GM12892 (cell line): ENCODE measurements at places on chromosomes 11 and 22.

DNA sequence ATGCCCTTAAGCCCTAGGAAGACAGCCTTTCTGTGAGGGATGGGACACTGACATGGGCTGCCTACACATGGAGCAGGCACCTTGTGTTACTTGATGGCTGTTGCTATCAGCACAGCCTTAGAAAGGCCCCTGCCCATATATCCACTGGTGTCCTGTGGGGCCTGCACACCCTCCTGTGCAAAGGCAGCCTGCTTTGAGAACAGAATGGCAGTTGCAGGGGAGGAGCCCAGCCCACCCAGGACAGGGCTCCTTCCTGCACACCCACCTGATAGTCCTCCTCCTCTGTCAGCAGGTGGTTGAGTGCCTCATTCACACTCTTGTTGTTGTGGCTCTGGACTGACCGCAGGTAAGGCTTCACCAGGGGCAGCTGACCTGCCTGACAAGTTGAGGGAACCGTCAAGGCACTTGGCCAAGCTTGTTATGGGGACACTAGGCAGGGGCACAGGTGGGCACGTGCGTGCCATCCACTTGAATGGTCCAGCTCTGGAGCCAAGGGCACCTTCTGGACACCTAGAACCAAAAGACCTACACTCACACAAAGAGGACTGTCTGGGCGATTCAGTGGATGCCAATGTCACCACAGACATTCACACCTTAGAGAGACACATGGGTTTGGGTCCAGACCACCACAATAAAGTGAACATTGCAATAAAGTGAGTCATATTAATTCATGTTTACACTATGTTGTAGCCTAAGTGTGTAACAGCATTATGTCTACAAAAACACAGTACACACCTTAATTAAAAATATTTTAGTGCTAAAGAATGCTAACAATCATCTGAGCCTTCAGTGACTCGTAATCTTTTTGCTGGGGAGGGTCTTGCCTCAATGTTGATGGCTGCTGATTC is 9.4 kb upstream of the SLC25A1 start:
- DNase-seq, result no peak

DNA sequence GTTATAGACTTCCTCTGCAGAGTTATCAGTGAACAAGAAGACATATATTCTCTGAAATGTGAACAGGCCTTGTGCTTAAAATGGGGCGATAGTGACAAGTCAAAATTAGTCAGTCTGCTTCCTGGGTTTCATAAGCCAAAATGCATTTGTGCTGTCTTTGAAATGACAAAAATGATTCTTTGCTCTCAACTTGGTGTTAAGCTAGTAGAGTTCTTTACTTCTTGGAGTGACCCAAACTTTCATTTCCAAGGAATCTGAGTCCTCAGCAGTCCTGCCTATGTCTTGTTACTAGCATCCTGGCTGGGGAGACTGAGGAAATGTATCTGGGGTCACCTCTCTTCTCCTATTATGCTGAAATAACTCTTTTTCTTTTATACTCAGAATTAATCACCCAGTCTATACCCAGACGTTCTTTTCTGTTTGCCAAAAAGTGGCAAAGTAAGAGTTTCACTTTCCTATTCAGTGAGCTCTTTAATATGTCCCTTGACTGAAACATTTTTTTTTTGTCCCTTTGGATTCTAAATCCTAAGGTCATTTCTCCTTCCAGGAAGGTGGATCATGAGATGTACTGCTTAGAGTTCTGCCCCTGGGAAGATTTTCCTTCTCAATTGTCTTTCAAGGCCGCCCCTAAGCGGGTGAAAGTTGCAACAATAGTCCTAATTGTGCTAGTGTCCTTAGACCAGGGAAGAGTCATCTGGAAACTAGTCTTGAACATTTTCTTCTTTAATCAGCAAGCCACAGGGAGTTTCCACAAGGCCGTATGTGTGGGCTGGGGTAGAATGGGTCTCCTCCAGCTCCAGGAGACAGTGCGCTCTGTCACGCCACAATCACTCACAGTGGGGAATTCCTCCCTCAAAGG is 53.0 kb upstream of the RDX start:
- DNase-seq, result no peak

GRCh38 chr22:43206509-43207161 is 19.7 kb upstream of the TTLL12 start:
- no peak for DNase-seq

GRCh38 chr11:94032725-94033124 is 11.6 kb downstream of the HEPHL1 start:
- no peak for DNase-seq

- DNase-seq, result no peak
These were observed 27.2 kb upstream of the SYT13 start for GRCh38 chr11:45313171-45313865.

DNA sequence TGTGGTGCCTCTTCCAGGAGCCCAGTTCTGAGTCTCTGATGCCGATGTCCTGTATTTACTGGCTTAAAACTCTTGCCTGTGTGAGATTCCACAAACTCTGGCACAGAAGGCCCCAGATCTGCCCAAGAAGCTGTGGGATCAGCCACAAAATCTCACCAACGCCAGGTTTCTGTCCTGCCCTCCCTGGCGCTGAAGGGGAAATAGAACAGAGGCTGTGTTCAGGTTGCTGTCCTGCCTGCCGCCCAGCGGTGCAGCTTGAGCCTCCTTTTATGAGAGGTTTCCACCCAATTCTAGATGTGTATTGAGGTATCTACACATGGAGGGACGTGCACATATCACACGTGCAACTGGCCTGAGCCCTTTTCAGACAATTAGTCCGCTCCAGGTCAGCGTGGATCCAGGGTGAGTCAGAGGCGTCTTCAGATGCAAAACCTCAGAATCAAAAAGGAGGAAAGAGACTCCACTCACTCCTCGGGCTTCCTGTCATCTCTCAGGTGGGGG is 2.2 kb downstream of the TMEM80 start:
- no peak for DNase-seq

GRCh38 chr11:102685338-102685737 is 20.2 kb downstream of the MMP27 start:
- DNase-seq, result no peak

GRCh38 chr11:114346709-114347141 is 50.5 kb downstream of the NNMT start:
- no peak for DNase-seq

DNA sequence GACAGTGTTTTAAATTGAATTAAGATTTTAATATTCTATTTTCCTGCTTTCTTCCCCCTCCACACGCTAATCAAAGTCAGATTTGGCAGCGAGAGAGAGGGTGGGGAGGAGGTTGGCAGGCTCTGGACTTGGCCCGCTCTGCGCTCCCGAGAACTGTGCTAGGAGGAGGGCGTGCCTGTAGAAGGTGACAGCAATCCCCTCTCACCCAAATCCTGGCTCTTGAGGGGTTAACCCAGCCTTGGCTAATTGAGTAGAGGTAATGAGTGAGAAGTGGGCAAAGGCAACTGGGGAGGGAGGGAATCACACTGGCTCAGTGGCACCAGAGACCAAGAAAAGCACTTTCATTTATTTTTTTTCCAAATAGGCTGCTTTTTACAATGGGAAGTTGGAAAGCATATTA is 42.2 kb downstream of the BUD13 start:
- DNase-seq, result no peak

- no peak for DNase-seq
These were observed 638 bp downstream of the PARVA start for GRCh38 chr11:12377824-12378593.

- DNase-seq, result no peak
These were observed 218.8 kb downstream of the PGR start for GRCh38 chr11:100910808-100911207.

GRCh38 chr11:72378704-72379383 is 55.5 kb downstream of the CLPB start:
- no peak for DNase-seq

DNA sequence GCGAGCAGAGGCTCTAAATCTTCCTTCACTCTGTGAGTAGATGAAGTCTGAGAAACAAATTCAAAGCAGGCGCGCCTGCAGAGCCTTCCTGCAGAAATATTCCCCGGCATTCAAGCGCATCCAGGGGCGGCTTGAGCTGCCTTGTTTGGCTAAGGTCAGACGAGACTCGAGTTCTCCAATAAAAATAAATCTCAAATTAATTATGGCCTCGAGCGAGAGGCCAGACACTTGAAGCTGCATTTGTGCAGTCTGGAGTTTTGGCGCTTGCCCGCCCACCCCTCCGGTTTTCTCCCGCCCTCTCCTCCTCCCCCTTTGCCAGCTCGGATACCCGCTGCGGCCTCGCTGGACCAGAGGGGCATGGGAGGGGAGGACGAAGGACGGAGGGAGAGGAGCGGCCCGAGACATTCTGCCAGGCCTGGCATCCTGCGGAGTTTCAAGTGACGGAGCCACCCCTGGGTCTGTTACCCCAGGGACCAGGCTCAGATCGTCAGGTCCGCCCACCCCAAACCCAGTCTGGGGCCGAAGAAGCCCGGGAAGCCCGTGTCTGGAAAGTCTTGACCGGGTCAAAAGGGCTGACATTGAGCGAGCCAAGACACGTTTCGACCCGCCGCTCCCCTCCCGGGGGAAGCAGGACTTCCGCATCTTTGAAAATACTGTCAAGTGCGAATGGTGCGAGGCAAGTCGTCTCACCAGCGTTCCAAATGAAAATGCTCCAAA is 3.8 kb upstream of the FLI1 start:
- no peak for DNase-seq

DNA sequence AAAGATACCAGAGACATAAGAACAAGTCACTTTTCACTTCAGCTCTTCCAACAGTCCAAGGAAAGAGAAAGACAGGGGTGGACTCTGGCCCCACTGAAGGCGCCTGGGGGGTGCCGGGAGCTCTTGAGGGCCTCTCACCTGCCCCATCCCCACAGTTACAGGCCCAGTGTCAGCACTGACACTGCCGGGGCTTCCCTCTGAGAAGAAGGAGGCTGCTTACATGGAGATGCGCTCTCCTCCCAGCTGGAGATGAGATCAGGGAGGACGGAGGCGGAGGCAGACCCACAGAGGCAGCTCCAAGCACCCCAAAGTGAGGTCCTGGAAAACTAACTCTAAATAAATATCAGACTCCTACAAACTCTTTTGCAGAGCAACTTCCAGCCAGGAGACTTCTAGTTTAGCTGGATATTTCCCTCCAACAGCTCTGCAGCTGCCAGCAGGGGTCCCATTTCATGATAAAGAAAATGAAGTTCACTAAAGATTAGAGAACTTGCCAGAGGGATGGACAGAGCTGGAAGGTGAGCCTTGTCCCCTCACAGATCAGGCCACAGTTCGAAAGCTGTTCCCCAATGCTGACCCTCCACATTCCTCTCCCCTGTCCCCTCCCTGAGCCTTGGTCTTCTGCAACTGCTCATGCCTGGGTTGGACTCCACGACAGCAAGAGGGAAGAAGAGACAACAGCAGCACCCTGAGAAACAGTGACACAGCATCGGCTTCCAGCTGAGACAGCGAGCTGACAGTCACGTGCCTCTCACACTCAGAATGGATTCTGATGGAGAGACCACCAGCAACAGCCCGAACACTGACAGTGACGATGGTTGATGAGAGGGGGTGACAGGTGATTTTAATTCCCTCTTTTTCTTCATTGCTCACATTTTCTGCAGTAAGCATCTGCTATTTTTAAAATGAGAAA is 5.8 kb downstream of the CARS1 start:
- no peak for DNase-seq

DNA sequence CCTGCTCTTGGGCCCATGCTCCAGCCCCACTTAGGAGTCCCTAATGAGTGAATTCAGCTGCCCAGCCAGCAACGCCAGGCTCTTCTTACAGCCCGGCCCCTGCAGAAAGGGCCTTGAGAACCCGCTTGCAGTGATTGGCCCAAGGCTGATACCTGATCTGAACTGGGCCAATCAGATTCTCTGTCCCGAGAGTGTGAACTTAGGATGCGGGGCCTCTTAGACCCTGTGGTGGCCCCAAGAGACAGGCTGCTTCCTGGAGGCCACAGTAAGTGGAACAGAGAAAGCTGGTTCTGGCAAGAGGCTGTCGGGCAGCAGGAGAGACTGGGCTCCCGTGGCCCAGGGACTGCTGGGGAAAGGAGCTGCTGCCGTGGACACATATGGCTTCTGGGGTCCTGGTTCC is 11.5 kb downstream of the VSTM5 start:
- no peak for DNase-seq

DNA sequence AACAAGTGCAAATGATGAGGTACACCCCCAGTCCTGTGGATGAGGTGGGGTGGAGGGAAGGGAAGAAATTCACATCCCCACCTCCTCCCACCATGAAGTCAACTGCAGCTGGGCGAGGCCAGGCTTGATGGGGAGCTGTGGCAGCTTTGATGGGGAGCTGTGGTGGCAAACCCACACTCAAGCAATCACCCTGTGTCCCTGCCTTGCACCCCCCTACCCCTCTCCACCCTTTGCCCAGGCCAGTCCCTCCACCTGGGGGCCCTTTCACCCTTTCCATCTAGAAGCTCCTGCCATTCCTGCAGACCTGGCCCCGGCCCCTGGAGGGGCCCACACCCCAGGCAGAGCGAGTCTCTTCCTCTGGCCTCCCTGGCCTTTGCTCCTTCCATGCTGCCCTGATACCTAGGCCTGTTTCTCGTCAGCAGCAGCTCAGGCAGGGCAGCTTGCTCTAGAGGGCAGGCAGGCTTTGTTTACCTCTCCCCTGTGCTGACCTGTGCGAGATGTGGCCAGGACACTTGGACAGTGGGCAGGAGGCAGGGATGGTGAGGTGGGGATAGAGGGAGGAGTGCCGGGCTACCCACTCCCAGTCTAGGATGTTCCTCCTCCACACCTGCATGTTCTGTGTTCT is 4.5 kb upstream of the FGF3 start:
- no peak for DNase-seq

DNA sequence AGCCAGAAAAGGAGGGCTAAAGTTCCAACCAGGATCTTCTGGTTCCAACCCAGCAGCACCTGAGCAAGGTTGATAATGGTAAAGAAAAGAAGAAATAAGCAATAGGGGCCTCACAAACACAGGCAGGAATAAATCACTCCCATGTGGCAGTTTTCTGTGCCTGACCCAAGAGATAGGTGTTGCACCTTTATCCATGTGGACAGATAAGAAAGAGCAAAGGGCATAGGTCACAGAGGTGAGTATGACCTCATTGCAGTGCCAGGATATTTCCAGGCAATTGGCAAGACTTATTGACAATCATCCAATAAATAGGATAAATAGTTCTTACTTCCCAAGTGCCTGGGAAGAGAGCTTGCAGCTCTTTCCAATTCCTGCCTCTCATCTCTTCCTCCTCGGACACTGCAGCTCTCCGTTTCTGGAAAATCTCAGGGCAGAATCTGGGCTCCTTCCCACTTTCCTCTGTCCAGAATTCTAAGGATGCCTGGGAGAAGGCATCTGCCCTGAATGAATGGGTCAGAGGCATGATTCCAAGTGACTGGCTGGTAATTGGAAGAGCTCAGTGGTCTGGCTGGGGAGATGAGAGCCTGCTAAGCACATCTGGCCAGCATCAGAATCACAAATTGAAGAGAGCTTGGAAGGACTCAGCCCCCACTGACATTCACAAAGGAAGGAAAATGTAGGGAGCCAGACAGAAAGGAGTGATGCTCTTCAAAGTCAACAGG is 14.5 kb upstream of the LRRC55 start:
- DNase-seq, result no peak

GRCh38 chr22:23072077-23072910 is 2.0 kb downstream of the GNAZ start:
- no peak for DNase-seq

GRCh38 chr11:122028545-122028944 is 87.5 kb downstream of the BLID start:
- no peak for DNase-seq
